Epithelial cell of esophagus (primary cell): ENCODE measurements at places on chromosomes 4 and X.

GRCh38 chr4:183758061-183758757, 99.1 kb downstream of the TRAPPC11 start:
- DNase-seq, result no peak

- DNase-seq, result peak; percentile 23
Measured at GRCh38 chrX:15679246-15679645, 14.6 kb upstream of the CLTRN start.

DNA sequence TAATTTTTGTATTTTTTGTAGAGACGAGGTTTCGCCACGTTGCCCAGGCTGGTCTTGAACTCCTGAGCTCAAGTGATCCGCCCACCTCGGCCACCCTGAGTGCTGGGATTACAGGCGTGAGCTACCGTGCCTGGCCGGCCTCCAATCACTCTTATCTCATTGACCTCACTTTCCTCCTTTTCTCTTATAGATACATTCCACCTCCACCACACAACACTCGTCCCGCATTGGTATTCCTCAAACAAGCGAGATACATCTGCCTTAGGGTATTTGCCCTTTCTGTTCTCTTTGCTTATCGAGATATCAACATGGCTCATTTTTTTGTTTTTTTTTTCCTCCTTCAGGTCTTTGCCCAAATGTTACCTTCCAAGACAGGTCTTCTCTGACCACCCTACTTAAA, 1.8 kb upstream of the PRPS1 start:
- no peak for DNase-seq

DNA sequence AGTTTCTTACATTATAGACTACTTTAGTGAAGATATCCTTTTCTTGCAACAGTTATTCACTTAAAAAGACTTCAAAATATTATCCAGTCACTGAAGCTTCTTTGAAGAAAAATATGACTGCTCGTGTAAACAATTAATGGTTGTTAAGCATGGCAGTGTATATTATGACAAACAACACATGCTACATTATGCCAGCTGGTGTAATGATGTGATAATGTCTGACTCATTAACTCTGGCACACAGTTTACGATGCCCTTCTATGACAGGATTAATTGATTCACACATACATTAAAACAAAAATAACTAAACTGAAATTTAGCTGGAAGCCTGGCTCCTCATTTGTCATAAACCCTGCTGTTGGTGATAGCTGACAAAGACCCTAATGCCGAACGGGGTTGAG, 22.4 kb downstream of the GK2 start:
- DNase-seq, result peak; percentile 14

- DNase-seq, result peak; percentile 50
Measured at GRCh38 chr4:18127030-18127429, 105.5 kb upstream of the LCORL start.

DNA sequence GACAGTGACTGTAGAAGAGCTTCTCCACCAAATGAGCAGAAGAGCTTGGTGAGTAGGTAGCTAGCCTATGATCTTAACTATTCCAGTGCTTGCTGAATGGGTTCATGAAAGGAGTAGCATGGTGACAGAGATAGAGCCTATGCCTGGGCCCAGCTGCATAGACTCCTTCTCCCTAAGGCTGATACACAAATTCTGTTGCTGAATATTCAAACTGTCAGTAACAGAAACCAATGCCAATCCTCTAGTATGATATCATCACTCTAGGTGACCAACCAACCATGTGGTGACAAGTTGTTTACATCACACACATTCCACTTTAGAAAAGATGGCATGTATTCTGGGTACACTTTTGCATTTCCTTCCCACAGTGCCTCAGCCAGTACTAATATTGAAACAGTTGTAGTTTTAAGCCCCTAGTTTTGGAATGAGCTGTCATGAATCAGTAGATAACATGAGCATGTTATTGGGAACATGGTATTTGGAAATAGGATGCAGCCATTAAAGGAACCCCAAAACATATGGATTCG, 103.4 kb upstream of the GRXCR1 start:
- no peak for DNase-seq

- DNase-seq, result no peak
Measured at GRCh38 chr4:60443796-60444195, 756.3 kb upstream of the ADGRL3 start.

GRCh38 chr4:175125410-175126068, 207.4 kb downstream of the ADAM29 start:
- DNase-seq, result peak; percentile 70

GRCh38 chr4:61380865-61381264, 180.7 kb downstream of the ADGRL3 start:
- no peak for DNase-seq

DNA sequence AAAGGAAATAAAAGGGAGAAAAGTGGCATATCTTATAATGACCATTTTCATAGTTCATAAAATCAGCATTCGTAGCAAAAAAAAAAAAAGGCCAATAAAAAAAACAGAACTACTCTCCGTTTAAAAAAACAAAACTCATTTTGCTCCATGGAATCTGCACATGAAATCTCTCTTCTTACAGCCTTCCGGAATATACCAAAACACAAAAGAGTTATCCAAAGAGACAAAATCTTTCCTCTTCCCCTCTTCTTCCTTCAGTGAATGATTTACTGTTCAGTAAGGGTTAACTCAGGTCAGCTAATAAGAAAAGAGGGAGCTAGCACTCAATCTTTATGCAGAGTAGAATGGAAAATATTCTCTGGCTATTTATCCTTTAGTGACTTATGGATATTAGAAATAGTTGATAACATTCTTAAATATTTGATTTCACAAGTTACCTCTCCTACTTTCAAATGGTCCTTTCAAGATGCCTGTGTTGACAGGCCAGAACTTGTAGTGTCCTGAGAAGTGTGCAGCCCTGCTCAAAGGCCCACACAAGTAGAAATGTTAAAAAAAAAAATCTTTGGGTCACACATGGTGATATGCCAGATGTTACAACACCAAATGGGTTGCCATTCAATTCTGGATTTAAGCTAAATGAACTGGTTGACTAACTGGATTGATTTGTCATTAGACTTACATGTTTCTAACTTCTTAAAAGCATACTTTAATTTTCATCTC, 42.1 kb downstream of the PDGFC start:
- DNase-seq, result peak; percentile 87

DNA sequence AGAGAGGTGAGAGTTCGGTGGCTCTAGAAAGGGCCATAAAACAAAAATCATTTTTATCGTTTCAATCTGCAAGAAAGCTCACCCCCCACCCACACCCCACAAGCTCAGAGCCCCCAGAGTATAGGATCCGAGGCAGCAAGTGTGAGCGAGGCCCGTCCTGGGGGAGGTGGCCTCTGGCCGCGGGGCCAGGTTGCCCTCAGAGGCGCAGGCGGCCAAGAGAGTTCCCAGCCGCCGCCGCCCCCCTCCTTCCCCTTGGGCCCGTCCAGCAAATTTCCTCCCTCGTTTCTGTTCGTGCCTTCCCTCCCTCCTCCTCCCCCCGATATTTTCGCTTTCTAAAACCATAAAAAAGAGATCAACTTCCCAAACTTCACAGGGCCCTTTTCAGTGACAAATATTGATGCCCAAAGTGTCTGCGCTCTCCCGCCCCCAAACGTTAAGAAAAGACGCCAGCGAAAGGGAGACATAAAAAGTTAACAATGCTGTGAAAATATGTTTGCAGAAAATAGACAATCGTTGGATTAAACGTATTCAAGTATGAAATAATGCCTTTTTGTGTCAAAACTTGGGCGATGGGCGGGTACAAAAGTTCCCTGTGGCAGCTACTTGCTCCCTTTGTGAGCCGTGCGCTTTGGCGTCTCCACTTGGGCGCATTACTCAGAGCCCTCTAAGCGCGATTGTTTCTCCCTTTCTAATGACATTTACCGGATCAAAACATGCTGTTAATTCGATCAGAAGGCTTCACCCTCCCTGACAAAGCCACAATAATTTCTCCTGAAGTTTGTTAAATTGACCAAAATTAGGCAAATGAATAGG, 1.1 kb upstream of the HELT start:
- peak; percentile 35 for DNase-seq

- peak; percentile 69 for DNase-seq
Measured at GRCh38 chr4:167234316-167234881, at the start of gene SPOCK3. Gene SPOCK3, minus strand, starts transcription at chr4:167234494.

GRCh38 chr4:52687696-52688095, 28.6 kb upstream of the USP46 start:
- no peak for DNase-seq

- DNase-seq, result peak; percentile 97
Measured at GRCh38 chr4:152106113-152106763, 345.4 kb upstream of the GATB start.

DNA sequence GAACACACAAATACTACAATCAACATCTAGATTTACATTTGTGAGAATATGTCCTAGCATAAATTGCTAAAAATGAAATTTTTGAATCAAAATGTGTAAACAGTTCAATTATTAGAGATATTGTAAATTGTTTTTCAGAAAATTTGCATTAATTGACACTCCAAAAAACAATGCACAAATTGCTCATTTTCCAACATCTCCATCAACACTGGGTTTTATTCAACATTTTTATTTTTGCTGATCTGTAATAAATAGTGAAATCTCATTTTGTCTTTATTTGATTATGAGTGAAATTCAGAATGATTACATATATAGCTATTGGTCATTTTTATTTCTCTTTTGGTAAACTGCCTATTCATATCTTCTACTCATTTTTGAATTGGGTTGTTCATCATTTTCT, 120.0 kb upstream of the GRIA3 start:
- no peak for DNase-seq

GRCh38 chr4:177907736-177908424, 465.6 kb upstream of the AGA start:
- DNase-seq, result no peak

GRCh38 chrX:55484948-55485347, 4.7 kb downstream of the USP51 start:
- DNase-seq, result no peak

GRCh38 chr4:15740764-15741404, 37.2 kb upstream of the CD38 start:
- no peak for DNase-seq

GRCh38 chr4:41719417-41719816, 29.1 kb downstream of the PHOX2B start:
- DNase-seq, result peak; percentile 68

- DNase-seq, result no peak
Measured at GRCh38 chr4:173212379-173212778, 43.8 kb downstream of the GALNT7 start.

DNA sequence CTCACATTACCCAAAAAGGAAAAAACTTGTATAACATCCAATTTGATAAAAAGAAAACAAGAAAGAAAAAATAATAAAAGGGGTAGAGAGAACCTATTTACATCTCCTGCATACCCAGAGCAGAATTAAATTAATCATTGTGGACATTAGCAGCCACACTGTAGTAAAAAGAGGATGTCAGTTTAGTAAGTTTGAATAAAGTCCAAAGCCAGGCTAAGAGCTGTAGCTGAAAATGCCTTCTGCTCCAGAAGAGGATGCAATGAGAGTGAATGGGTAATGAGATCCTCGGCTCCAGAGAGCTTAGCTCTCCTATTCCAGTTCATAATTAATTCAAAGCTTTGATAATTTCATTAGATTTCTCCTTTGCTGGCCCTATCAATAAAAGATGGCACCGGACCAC, 78.2 kb downstream of the SLC10A7 start:
- DNase-seq, result no peak

DNA sequence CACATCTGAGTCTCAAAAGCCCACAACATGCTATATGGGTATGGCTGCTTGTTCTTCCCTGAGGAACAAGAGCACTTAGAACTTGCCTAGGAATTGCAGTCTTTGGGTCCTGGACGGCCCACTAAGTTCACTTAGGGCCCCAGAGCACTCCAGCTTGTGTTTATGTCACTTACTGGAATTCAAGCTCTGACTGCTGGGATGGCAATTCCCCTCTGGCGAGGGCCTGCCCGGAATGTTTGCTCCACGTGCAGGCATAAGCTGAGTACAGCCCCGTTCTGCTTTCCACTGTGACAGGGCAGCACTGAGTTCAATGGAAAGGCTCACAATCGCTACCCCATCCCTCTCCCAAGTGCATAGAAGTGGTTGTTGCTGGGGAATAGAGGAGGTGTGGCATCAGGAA, 25.9 kb upstream of the RASSF6 start:
- no peak for DNase-seq

- DNase-seq, result no peak
Measured at GRCh38 chrX:39442332-39442731, 641.1 kb downstream of the MID1IP1 start.
